ENCODE measurements at places on chromosomes 5 and 9.

GRCh38 chr5:108503986-108504385 lies 122.1 kb upstream of the FBXL17 start:
- no peak for DNase-seq

GRCh38 chr5:107964722-107965121 lies 294.0 kb upstream of the EFNA5 start:
- DNase-seq, result no peak

DNA sequence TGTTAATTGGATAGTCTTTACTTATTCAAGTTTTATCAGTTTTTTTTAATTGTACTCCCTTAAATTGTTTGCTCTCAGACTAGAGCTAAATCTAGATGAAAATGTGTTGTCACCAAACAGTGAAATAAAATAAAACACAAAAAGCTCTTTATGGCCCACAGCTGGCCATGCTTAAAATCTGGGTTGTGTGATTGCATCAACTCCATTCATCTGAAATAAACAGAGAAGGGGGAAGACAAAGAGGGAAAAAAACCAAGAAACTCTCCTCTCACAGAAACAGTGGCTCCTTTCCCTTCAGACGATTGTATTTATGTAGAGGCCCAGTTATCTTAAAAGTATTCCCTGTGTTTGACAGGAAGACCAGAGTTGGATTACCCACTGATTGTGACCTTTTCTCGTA lies 422.4 kb downstream of the IRX1 start:
- no peak for DNase-seq

DNA sequence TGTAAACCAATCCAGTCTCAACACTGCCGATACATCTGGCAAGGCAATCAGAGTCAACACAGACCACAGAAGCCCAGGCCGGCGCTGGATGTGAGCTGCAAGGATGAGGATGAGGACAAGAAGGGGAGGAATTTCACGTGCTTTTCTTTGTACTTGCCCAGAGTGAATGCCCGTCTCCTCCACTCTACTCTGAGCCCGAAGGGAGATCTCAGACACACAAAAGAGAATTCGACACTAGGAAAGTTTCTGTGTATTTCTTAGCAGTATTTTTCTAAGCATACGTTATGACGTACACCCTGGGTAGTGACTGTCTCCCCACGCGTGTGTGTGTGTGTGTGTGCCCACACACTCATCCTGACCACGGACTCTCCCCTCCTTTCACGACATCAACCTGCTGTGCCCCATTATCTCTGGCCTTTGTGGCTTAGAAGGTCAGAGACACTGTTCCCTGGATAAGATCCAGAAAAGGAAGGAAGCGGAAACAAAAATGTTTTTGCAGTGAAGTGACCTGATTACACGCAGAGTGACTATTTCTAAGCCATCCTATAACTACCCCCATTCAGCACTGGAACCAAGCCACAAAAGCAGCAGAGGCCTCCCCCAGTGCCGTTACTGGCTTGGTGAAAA lies 227.3 kb upstream of the DAPK1 start:
- DNase-seq, result peak; percentile 12

GRCh38 chr5:4058899-4059298 lies 463.3 kb downstream of the IRX1 start:
- no peak for DNase-seq

DNA sequence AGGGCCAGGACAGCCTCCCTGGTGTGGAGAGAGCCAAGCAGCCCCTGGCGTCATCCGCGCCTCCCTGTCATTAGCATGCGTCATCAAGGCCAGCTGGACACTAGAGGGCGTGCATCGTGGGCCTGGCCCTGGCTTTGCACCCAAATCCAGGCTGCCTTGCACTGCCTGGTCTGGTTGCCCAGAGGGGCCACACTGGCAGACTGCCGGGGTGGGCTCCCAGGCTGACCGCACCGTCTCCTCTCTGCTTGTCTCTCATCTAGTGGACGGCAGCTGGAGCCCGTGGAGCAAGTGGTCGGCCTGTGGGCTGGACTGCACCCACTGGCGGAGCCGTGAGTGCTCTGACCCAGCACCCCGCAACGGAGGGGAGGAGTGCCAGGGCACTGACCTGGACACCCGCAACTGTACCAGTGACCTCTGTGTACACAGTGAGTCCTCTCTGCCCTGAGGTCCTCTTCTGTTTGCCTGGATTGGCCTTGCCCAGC lies 29.0 kb downstream of the HK3 start:
- peak; percentile 8 for DNase-seq

GRCh38 chr5:8332666-8333445 lies 463.9 kb downstream of the MTRR start:
- no peak for DNase-seq
